ENCODE measurements at places on chromosomes 2 and 18. TPM values are rescaled to one million over a fixed set of nuclear protein-coding genes. Genes with fewer than 3 reads are reported as not detected.

GRCh38 chr2:150259746-150260145, 227.7 kb downstream of the RND3 start:
- no peak for DNase-seq

DNA sequence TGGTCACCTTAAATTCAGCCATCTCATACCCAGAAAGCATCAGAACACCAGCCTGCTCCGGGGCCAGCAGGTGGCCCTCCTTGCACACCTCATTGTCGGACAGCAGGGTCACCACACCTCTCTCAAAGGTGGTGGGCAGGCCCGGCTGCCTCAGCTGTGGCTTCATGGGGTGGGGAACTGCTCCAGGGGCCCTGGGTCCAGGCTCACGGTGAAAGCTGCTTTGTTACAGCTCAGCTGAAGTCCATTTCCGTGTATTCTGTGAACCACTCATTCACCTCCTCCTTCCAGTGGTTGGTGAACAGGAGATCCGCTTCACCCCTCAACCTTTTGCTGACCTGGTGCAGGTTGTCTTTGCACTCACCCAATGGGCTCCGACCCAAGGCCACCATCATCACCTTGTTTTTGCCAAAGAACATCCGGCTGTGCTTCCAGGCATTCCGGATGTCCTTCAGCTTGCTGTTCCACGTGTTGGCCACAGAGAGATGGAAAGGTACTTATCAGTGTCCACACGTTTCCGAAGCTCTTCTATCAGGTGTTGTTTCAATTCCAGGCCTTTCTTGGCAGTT, 78.6 kb upstream of the LDLRAD4 start:
- no peak for DNase-seq

GRCh38 chr2:860259-860855, 90.3 kb upstream of the SNTG2 start:
- DNase-seq, result no peak

DNA sequence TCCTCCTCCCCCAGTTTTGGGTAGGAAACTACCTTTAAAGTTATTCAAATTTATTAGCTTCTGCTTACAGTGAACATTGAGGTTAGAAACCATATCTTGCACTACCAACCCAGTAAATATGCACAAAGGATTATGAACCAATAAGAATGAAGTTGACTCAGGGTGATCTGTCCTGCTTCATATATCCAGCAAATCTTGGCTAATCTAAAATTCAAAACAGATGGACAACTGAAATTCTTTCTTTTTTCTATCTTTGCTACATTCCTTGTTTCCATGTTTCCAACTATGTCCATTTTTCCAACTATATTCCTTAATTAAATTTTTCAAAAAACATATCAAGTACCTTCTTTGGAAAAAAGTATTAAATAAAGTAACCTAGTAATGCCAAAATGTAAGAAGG, 149.3 kb downstream of the FAM124B start:
- no peak for DNase-seq

GATA6 gene
- 0.04 TPM for total RNA-seq

Data from CD8-positive, alpha-beta memory T cell (primary cell).